ENCODE measurements at places on chromosomes 5 and 9. TPM values are rescaled to one million over a fixed set of nuclear protein-coding genes. Genes with fewer than 3 reads are reported as not detected.

The MORN5 gene
- total RNA-seq, result 5.8 TPM

The GRIA1 gene
- 21.4 TPM for total RNA-seq

GRCh38 chr5:124260921-124261515, 485.4 kb downstream of the ZNF608 start:
- H3K27ac ChIP-seq, result no peak overlapping the region
- DNase-seq, result no peak
- peaks cover 8% of the 10 kb centered on the region for H3K4me1 ChIP-seq
- no peak overlapping the region for H3K4me3 ChIP-seq
- H3K36me3 ChIP-seq, result no peaks in the 10 kb centered on the region

DNA sequence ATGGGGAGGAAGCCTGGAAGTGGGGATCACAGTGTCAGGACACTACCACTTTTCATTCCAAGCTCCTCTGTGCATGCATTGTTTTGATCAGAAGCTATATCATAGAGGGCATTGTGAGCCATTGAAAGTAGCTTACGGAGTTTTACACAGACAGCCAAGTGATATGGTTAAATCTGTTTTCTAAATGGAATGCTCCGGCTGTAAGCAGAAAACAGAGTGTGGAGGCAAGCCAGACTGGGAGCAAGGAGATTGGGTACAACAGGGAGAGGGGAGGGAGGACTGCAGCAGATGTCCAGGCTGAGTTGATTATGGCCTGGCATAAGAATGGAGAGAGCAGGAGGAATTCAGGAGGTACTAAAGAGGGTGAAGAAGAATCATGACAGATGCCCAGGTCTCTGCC, 15.5 kb upstream of the SOWAHA start:
- H3K4me3 ChIP-seq, result no peak overlapping the region
- no peak for DNase-seq

The NUTM2F gene
- total RNA-seq, result not detected

DNA sequence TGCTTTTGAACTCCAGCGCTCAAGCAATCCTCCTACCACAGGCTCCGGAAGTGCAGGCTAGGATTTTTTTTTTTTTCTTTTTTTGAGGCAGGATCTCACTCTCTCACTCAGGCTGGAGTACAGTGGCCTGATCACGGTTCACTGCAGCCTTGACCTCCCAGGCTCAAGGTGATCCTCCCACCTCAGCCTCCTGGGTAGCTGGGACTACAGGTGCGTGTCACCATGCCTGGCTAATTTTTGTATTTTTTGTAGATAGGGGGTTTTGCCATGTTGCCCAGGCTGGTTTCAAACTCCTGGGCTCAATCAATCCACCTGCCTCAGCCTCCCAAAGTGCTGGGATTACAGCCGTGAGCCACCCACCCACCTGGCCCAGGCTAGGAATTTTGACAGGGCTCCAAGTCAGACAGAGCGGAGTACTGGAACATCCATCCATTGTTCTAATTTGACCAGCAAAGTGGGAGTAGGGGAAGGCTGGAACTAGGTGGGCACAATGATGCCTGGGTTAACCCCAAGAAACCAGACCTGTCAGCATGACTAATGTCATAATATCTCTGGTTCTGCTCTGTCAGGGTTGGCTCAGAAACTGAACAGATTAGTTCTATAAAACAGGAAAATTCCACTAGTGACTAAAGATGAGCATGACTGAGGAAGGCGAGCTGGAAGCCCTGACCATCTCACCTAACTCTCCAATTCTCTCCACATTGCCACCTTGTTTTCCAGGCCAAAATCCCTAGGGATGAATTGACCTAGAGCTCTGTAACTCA, 9.2 kb downstream of the ZBTB5 start:
- peaks cover 3% of the 10 kb centered on the region for H3K4me1 ChIP-seq
- H3K27ac ChIP-seq, result no peak overlapping the region
- DNase-seq, result no peak
- H3K27me3 ChIP-seq, result no peaks in the 10 kb centered on the region
- no peak overlapping the region for H3K4me3 ChIP-seq
- H3K36me3 ChIP-seq, result peaks cover 6% of the 10 kb centered on the region

- H3K27ac ChIP-seq, result no peak overlapping the region
- DNase-seq, result no peak
- H3K27me3 ChIP-seq, result no peaks in the 10 kb centered on the region
- H3K4me3 ChIP-seq, result no peak overlapping the region
- H3K4me1 ChIP-seq, result no peaks in the 10 kb centered on the region
These were observed 180.6 kb downstream of the GABRG2 start for GRCh38 chr5:162248107-162248713.

DNA sequence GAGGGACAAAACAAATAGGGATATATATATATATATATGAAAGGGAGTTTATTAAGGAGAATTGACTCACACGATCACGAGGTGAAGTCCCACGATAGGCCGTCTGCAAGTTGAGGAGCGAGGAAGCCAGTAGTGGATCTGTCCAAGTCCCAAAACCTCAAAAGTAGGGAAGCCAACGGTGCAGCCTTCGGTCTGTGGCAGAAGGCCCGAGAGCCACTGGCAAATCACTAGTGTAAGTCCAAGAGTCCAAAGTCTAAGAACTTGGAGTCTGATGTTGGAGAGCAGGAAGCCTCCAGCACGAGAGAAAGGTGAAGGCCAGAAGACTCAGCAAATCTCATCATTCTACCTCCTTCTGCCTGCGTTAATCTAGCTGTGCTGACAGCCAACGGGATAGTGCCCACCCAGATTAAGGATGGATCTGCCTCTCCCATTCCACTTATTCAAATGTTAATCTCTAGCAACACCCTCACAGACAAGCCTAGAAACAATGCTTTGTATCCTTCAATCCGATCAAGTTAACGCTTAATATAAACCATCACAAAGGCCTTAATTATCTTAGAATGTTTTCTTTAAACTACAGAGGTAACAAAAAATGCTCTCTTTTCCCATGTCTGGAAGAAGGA, 23.8 kb upstream of the DAB2 start:
- H3K27me3 ChIP-seq, result no peaks in the 10 kb centered on the region
- no peaks in the 10 kb centered on the region for H3K36me3 ChIP-seq
- H3K4me3 ChIP-seq, result no peak overlapping the region
- H3K27ac ChIP-seq, result no peak overlapping the region
- DNase-seq, result no peak
- H3K4me1 ChIP-seq, result no peaks in the 10 kb centered on the region

- no peak overlapping the region for H3K4me3 ChIP-seq
- H3K27ac ChIP-seq, result no peak overlapping the region
- H3K36me3 ChIP-seq, result no peaks in the 10 kb centered on the region
- no peaks in the 10 kb centered on the region for H3K4me1 ChIP-seq
- no peak for DNase-seq
- H3K27me3 ChIP-seq, result no peaks in the 10 kb centered on the region
These were observed 291.4 kb downstream of the MCTP1 start for GRCh38 chr5:94993491-94993890.

DNA sequence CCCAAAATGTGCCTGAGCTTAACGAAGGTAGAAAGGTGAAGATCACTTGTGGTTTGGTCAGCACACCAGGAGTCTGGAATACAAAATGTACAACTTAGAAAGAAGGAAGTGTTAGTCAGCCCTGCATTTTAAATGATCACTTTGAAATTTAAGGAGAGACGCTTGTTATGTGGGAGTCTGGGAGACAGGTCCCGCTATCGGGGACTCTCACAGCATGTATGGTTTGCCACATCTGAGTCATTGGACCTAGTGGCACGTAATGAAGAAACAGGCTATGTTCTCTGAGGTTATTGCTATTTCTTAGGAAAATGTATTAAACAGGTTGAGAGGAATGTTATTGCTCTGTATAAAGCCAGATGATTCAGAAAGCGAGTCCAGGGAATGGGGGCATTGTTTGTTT, 2362.5 kb upstream of the WWC1 start:
- H3K36me3 ChIP-seq, result no peaks in the 10 kb centered on the region
- H3K27me3 ChIP-seq, result no peaks in the 10 kb centered on the region
- no peak overlapping the region for H3K27ac ChIP-seq
- H3K4me1 ChIP-seq, result no peaks in the 10 kb centered on the region
- no peak overlapping the region for H3K4me3 ChIP-seq

GRCh38 chr5:64811050-64811640, 42.4 kb downstream of the CWC27 start:
- no peak overlapping the region for H3K27ac ChIP-seq
- no peak overlapping the region for H3K4me3 ChIP-seq
- DNase-seq, result no peak
- no peaks in the 10 kb centered on the region for H3K36me3 ChIP-seq
- no peaks in the 10 kb centered on the region for H3K27me3 ChIP-seq

DNA sequence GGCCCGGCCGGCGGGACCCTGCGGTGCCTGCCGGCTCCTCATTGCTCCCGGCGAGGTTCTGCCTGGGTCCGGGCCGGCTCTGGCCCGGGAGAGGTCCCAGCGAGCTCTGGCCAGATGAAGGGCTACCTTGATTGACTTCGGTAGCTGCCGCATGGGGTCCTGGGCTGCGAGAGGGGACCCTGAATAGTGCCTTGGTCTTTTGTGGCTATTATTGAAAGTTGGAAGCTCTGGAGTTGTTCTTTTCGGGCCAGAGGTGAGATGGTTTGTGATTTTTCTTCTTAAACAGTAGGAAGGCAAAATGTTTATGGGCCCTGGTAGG, 635 bp downstream of the NAA35 start:
- no peak for DNase-seq
- peaks cover 3% of the 10 kb centered on the region for H3K4me1 ChIP-seq
- peaks cover 4% of the 10 kb centered on the region for H3K36me3 ChIP-seq
- peak overlapping the region; percentile 80 for H3K27ac ChIP-seq
- no peaks in the 10 kb centered on the region for H3K27me3 ChIP-seq

DNA sequence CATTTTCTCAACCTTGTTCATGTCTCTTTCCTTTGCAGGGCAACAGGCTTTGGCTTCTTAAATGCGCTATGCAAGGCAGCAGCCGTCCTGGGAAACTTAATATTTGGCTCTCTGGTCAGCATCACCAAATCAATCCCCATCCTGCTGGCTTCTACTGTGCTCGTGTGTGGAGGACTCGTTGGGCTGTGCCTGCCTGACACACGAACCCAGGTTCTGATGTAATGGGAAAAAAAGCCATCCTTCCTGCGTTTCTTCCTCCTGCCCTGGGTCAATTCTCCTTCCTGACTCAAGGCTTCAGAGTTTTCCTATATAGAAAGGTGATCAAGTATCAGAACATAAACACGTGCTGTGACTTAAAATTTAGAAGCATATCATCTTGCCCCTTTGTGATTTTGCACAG, 77.8 kb upstream of the IQGAP2 start:
- H3K27me3 ChIP-seq, result no peaks in the 10 kb centered on the region
- peaks cover 10% of the 10 kb centered on the region for H3K4me1 ChIP-seq
- H3K36me3 ChIP-seq, result no peaks in the 10 kb centered on the region
- DNase-seq, result no peak
- H3K4me3 ChIP-seq, result no peak overlapping the region
